Adrenal gland (tissue), 19 donors: ENCODE measurements at places on chromosomes 3 and 15.

DNA sequence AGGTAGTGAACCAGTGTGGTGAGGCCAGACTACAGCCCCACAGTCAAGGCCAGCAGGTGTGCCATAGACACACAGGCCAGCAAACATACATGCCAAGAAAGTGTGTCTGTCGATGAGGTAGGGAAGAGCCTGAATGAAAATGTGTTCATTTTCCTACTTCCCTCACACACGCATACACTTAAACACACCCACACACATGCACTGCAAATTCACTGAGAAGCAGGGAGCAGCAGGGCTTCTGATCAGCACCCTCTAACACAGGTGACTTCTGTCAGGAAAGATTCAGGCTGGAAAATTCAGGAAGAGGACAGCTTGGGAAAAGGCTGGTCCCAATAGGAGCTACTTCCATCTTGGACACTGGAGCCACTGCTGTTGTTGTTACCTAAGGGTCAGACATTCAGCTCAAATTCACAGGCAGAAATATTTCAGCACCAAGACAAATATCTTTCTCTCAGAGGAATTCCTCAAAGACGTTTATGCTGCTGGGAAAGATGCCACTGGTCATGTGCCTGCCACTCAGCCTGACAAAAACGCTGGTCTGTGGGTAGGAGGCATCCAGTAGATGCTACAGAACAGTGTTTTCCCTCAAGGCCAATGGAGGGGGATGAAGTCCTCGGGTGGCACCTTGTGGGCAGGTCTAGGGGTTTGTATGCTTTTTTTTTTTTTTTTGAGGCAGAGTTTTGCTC lies 40.9 kb upstream of the LARS2 start:
- H3K4me1 ChIP-seq, result no peaks in the 10 kb centered on the region
- peaks cover 6% of the 10 kb centered on the region for H3K27me3 ChIP-seq
- no peak for DNase-seq
- no peak overlapping the region for H3K4me3 ChIP-seq

- H3K27ac ChIP-seq, result no peak overlapping the region
- peaks cover 11% of the 10 kb centered on the region for H3K4me1 ChIP-seq
- peaks cover 68% of the 10 kb centered on the region for H3K36me3 ChIP-seq
- no peaks in the 10 kb centered on the region for H3K27me3 ChIP-seq
- DNase-seq, result no peak
These were observed 15.3 kb downstream of the FYCO1 start for GRCh38 chr3:45980229-45980813.

DNA sequence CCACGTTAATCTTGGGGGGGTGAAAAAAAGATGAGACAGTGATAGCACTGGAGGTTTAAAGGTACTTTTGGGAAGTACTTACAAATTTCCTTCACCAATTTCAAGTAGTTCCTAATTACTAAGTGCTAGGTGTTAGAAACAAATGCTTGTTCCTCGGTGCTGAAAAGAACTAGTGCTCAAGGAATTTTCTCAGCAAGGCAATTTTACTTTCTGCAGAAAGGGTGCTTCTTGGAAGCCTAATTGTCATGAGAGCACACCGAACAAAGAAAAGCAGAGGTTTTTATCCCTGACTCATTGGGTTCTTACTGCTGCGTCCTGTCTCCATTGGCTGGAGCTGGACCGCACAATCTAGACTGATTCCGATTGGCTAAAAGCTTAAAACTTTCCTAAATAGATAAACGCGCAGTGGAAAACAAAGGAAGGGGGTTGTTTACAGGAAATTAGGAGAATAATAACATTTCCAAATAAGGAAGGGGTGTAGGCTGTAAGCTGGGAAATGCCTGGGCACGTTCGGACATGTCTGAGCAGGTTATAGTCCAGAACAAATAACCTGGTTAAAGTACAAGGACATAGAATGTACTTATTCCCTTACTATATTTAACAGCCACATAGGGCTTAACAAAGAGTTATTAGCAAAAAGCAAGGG lies 49.6 kb downstream of the CHD2 start:
- no peak overlapping the region for H3K27ac ChIP-seq
- no peak overlapping the region for H3K4me3 ChIP-seq
- H3K4me1 ChIP-seq, result no peaks in the 10 kb centered on the region
- no peaks in the 10 kb centered on the region for H3K27me3 ChIP-seq

GRCh38 chr15:34818526-34818925 lies 23.2 kb upstream of the ACTC1 start:
- no peaks in the 10 kb centered on the region for H3K27me3 ChIP-seq
- H3K4me3 ChIP-seq, result no peak overlapping the region
- no peak for DNase-seq
- H3K36me3 ChIP-seq, result no peaks in the 10 kb centered on the region
- no peak overlapping the region for H3K27ac ChIP-seq

GRCh38 chr15:70396807-70397206 lies 299.1 kb upstream of the TLE3 start:
- no peak overlapping the region for H3K27ac ChIP-seq
- no peaks in the 10 kb centered on the region for H3K36me3 ChIP-seq
- H3K4me3 ChIP-seq, result no peak overlapping the region

DNA sequence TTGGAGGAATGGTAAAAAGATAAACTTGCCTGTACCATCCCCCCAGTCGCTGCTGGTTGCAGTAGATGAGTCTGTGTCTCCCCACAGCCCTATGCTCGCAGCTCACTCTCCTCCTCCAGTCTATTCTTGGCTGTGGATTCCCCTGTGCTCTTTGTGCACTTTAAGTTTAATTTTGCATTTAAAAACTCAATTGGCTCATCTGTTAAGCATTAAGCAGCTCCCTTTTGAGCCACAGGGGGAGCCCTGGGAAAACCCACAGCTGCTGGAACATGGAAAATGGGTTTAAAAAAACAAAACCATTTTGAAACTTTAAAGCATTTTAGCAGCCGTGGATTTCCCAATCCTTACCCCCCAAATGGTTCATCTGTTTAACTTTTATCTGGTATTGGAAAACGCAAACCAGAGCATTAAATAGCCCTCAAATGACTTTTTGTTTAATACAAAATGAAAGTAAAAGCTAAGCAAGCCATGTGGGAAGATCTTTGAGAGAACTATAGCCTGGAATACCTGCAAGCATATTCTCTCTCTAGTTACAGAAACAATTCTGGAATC lies 536.9 kb downstream of the ZIC1 start:
- H3K36me3 ChIP-seq, result no peaks in the 10 kb centered on the region
- H3K27ac ChIP-seq, result no peak overlapping the region
- H3K27me3 ChIP-seq, result no peaks in the 10 kb centered on the region
- H3K4me1 ChIP-seq, result no peaks in the 10 kb centered on the region
